Stimulated activated CD8-positive, alpha-beta memory T cell treated with anti-CD3 and anti-CD28 coated beads, Interleukin-7, amount 100 ng/mL, for 4 hours (primary cell): ENCODE measurements at places on chromosomes 16 and 17.

- no peak for DNase-seq
Measured at GRCh38 chr16:55656691-55657092, 904 bp downstream of the SLC6A2 start.

- no peak for DNase-seq
Measured at GRCh38 chr17:76686538-76687297, 24.0 kb downstream of the MXRA7 start.

DNA sequence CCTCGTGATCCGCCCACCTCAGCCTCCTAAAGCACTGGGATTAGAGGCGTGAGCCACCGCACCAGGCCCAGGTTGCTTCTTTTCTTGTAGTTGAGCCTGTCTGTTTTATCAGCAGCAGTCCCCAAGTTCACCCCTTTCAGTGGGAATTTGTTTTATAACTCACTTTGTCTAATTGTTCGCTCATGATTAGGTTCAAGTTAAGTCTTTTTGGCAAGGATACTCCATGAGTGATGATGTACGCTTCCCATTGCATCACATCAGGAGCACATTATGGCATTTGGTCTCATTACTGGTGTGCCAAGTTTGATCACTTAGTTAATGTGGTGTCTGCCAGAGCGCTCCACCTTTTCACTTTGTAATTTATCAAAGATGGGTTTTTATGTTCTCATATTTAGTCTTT lies 14.4 kb upstream of the GJD3 start:
- no peak for DNase-seq

DNA sequence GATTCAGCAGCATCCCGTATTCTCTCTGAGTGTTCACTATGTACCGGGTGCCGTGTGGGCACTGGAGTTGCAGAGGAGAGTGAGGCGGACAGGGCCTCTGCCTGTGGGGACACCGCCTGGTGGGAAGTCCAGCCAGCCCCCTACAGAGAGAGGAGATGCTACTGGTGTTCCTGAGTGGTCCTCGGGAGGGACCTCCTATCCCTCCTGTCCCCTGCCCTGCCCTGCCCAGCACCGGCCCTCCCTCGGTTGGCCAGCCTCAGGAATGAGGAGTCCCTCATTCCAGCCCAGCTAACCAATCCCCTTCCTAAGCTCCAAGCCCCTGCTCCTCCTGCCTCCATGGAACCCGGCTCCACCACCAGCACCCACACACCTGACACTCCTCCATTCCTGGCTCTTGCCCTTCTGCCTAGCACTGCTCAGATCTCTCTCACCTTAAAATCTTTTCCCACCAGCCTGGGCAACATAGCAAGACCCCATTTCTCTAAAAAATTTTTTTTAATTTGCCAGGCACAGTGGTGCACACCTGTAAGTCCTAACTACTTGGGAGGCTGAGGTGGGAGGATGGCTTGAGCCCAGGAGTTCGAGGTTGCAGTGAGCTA lies 2.0 kb downstream of the ASGR2 start:
- no peak for DNase-seq

GRCh38 chr16:52069866-52070265 lies 477.1 kb downstream of the TOX3 start:
- no peak for DNase-seq

- DNase-seq = no peak
Measured at GRCh38 chr17:71467719-71468118, 653.1 kb upstream of the SOX9 start.

GRCh38 chr17:9251273-9251672 lies 230.0 kb downstream of the NTN1 start:
- DNase-seq = no peak

DNA sequence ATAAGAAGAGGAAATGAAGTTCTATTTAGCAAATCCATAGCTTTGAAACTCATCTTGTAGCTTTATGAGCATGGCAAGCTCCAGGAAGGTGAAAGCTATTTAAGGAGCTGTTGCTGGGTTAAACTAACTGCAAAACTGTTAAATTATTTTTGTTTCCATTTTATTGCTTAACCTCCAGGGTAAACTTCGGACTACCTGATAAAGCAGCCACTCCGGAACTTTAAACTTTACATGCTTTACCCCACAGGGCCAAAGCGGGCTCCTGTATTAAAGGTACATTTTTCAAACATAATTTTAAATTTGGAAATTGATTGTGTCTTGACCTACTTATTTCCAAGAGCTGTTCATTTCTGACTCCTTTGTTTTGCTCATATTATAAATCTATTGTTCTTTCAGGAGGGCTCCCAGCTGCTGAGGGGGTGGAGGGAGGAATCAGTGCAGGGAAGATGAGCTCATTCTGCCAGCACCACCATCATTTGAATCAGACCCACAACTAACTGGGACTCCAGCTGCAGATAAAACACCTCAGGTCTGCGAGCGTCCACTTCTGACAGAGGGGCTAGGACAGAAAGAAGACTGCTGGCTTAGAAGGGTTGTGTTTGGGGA lies 157.9 kb downstream of the IRX3 start:
- DNase-seq = no peak

DNA sequence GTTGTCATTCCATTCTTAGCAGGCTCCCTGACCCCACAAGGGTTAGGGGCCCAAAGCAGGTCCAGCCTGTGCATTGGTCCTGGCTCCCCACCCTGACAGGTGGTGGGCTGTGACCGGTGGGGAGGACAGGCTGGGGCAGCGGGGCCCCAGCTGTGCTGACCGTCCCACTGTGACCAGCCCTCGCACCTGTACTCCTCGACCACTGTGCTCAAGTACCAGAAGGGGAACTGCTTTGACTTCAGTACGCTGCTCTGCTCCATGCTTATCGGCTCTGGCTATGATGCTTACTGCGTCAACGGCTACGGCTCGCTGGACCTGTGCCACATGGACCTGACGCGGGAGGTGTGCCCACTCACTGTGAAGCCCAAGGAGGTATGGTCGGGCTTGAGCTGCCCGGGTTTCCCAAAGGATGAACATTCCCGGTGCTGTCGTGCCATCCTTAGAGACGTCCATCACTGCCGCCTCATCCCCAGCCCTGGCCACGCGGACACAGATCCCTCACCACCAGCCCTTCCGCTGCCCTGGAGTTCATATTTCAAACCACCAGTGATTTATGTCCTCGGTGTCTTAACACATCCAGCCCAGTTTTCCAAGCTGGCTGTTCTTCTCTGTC lies 7.3 kb downstream of the DRC7 start:
- DNase-seq = no peak

DNA sequence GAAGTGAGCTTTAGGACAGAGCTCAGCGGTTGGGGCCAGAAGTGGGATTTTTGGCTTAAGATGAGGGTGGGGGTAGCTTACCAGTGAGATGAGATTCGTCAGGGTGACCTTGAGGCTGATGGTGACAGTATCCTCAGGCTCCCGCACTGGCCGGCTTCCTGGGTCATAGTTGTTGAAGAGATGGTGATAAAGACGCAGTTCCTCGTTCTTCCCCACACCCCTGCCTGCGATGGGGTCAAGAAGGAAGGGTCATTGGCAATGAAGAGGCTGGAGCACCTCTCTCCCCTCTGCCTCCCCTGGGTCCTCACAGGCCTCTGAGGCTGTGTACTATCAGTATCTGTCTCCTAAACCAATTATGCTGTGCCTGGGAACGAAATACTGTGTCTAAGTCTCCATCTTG lies 358 bp downstream of the CHRNE start:
- no peak for DNase-seq

- DNase-seq = no peak
Measured at GRCh38 chr16:85337910-85338637, 225.8 kb upstream of the CIBAR2 start.

GRCh38 chr16:12484972-12485371 lies 318.7 kb downstream of the CPPED1 start:
- DNase-seq = no peak

DNA sequence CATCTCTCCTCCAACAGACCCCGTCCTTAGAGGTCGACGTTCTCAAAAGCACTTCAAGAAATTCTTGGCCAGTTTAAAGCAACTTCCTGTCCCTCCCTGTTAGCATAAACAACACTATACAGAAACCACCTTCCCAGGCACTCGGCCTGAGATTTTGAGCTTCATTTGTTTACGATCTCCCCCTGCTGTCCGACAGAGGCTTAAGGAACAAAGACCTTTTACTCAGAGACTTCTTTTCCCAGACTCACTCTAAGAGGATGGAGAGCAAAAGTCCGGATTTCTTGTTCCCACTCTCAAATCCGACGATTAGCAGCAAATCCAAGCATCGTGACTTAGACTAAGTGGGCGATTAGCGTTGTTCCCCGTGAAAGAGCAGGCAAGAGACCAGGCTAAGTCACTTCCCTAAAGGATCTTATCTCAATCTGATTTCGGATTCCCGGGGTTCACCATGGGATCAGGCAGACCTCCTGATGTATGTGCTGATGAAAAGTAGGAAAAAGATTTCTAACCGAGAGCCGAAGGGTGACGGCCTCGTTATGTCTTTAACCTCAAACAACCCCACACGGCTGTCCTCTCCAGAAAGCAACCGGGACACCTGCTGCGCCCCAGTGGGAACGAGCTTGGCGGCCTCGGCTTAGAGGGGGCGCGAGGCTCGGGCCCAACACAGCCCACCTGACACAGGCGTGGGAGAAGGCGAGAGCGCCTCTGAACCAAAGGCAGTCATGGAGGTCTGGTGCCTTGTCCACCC lies 598 bp downstream of the INPP5K start:
- peak; percentile 40 for DNase-seq
